ENCODE measurements at places on chromosomes 13 and 19.

DNA sequence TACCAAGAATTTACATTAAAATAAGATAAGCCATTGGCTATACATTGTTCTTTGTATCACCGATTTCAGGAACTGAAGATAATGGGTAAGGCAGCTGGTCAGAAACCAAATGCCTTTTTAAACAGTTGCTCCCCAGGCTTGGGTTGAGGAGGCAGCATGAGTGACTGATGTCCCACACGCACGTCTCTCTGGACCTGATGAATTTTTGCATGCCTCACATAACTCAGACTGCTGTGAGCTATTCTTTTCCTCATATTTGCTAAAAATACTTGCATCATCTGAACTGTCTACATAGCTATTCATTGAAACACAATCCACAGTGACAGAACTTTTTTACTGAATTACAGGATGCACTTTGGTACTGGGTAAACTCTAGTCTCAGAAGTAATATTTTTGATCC, 123.6 kb upstream of the MAB21L1 start:
- DNase-seq, result no peak

- no peak for DNase-seq
Observed at GRCh38 chr13:41813426-41813825, 147.5 kb downstream of the VWA8 start.

GRCh38 chr19:12111943-12112637, 28.1 kb downstream of the ZNF20 start:
- no peak for DNase-seq

- DNase-seq, result no peak
Observed at GRCh38 chr13:73300718-73301425, 242.1 kb downstream of the KLF5 start.

GRCh38 chr13:100230769-100231149, 141.9 kb downstream of the PCCA start:
- DNase-seq, result no peak

GRCh38 chr19:35030257-35031071, at the start of gene SCN1B:
TSS of gene SCN1B (plus strand) at chr19:35030470. CDS start at chr19:35030821, 351 bp downstream.
- peak; percentile 23 for DNase-seq

DNA sequence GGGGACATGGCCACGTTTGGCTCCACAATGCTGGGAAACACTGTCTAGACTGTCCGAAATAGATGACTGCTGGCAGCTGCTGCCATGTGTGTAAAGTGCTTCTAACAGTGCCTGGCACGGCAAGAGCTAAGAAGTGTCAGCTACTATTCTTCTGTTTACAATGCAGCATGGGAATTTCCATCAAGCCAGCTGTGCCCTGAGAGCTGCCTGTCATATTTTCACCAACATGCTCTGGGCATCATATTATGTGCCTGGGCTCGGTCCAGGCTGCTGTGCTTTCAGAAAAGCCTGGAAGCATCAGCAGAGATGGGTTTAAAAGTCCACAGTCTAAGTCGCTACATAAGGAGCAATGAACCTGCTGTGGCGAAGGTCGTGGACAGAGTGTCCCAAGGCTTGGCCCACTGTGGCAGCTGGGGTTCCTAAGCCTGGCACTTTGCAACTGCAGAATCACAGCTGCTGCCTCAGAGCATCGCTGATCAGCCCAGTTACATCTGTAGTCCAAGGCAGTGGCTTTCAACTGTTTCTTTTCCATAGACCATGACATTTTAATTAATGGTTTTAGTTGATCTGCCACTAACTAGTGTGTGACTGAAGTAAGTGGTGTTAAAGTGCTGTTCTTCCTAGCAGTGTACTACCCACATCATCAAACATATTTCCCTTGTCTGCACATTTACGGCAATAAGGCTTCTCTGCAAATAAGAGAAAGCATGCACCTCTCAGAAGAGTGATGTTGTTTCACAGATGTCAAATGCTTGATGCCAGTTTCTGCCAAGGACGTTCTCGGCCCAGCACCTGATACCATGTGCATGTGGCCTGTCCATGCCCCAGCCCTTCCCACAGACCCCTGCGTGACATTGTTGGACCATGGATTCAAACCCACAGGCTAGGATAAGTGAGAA, 95.7 kb upstream of the C1QTNF9B start:
- DNase-seq, result peak; percentile 86

DNA sequence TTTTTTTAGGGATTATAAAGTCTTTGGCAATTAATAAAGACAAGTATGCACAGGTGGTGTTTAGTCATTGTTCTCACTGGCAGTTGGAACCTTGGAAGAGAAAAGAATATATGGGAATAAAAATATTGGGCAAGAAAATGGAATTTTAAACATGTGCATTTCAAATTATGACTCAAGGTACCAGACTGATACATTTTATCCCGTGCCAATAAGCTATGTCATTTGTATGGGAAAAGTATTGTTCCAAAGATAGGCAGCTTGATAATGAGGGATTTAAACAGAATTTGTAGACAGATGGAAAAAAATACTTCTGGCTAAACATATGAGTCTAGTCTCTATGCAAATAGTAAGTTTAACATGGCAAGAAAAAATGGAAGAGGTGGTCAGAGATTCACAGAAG, 169.5 kb upstream of the UFM1 start:
- no peak for DNase-seq

DNA sequence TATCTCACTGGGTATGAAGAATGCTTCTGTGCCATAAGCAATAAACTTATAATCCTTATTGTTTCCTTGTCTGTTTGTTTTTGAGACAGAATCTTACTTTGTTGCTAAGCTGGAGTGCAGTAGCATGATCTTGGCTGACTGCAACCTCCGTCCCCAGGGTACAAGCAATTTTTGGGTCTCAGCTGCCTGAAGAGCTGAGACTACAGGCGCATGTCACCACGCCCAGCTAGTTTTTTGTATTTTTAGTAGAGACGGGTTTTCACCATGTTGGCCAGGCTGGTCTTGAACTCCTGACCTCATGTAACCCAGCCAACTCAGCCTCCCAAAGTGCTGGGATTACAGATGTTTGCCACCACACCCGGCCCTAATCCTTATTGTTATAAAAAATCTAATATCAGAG, 112.5 kb downstream of the MYO16 start:
- no peak for DNase-seq

Measured in hippocampal formation (tissue), 2 donors.